ENCODE measurements at places on chromosomes 12 and 14.

DNA sequence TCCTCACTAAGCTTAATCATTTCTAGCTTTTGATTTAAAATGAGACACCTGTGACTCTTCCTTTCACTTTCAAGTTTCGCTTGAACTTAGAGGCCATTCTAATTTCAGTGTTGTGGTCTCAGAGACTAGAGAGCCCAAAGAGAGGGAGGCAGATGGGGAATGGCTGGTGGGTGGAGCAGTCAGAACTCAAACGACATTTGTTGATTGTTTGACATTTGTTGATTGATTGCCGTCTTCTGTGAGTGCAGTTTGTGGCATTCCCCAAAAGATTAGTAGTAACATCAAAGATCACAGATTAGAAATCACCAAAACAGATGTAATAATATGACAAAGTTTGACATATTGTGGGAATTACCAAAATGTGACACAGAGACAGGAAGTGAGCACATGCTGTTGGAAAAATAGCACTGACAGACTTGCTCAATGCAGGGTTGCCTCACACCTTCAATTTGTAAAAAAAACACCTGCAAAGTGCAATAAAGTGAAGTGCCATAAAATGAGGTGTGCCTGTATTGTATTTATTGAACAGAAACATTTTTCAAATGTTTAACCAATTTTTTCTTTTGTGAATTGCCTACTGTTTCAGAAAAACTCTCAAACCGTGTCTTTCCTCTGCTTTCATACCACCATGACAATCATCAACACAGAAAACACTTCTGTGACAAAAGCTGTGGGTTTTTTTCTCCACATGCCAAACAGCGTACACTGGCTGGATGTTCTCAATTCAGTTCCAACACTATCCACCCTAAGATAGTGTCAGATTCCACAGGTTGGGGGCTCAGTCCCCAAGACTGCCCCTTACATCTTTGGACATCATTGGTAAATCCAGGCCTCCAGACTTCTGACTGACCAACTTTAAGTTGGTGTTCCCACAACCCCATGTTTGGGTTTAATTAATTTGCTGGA is 376.3 kb upstream of the RGS6 start:
- no peak for DNase-seq

DNA sequence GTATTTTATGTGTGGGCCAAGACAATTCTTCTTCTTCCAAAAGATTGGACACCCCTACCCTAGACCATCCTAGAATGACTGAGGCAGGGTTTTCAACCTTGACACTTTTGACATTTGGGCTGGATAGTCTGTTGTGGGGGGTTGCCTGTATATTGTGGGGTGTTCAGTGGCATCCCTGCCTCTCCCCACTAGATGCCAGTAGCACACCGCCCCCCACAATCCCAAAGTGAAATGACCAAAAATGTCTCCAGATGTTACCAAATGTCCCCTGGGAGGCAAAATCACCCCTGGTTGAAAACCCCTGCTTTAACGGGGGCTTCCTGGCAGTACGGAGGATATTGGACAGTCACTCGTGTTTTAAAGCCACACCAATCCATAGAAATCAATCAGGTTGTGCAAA is 219.6 kb downstream of the PHETA1 start:
- no peak for DNase-seq

DNA sequence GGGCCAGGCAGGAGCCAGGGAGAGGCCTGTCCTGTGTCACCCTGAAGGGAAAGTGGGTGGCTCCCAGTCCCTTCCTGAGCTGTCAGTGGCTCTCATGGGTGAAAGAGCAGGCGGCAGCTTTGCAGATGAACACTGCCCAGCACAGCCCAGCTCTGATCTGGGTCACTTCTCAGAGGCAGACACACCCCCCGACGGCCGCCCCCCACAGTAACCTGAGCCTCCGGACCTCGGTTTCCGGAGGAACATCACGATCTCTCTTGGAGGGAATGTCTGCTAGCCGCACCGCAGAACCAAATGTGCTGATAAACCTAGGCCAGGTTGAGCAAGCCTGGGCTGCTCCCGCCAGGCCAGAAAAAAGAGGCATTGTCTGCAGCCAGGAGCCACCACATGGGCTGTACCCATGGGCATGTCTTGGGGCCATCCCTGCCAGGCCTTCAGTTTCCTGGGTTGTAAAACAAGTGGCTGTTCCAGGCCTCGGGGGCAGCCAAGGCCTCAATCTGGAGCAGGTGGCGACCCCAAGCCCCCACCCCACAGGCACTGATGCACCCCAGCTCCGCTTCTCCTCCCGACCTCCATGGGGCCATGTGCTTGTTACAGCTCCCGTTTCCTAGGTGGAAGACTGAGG is 57.6 kb downstream of the NCOR2 start:
- no peak for DNase-seq

- DNase-seq: no peak
Observed at GRCh38 chr14:105091517-105092170, 26.4 kb upstream of the GPR132 start.

- DNase-seq: no peak
Observed at GRCh38 chr14:21098076-21098891, at the start of gene ZNF219. TSS of gene ZNF219 (minus strand) at chr14:21098655. CDS start at chr14:21093591, 5,064 bp downstream.
